ENCODE measurements at places on chromosomes 3 and 15.
A peak's percentile ranks its signal among the peaks of the same experiment; 100 is the strongest.

DNA sequence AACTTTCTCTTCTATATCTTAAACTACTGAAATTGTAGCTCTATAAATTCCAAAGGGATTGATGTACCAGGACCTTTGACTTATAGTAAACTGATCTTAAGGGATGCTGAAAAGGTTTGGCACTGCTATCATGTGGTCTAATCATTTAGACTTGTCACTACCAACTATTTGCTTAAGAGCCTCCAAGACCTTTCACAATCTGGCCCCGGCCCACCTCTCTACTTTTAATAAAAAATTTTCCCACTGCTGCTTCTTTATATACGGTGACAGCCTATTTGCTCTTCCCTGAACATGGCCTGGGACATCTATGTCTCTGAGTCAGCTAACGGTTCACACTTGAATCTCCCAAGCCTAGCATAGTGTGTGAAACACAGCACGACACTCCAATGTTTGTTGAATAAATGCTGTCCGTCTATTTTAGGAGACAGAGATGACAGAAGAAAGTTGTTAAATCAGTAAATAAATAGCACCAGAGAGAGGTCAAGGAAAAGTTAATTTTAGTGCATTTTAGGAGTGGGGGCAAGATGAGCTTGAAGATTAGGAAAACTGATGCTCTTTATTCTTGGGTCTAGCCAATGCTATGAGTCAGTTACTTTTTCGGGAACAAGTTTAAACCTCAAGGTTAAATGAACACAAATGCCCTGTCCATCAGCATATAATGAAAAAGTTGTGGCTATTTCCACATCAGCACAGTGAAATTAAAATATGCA is 212.9 kb downstream of the TIGIT start:
- peak; percentile 55 for DNase-seq

DNA sequence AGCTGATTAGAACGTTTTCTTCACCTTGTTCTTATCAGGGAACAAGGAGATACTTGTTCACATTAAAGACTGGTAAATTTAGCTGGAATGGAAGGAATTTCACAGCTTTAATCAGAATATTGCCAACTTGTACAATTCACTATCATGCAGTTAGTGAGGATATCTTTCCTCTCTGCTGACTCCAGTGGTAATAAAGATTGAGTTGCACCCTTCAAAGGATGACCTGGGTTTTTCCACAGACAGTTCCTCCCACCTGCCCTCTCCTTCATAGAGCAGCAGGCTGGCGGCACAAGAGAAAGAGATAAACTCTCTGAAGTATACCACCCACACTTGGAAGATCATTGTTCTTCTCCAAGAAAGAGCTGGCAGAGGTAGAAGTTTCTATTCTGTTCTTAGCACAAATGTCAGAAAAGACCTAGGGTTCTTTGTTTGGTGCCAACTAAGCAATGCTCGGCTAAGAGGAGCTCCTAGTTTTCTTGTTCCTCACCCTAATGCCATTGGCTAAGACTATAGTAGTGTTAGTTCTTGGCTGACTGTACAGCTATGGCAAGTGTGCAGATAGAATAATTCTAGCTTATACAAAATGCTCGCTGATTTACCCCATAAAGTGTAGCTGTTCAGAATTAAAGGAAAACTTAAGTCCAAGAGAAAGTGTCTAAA is 169.1 kb downstream of the CLSTN2 start:
- no peak for DNase-seq

DNA sequence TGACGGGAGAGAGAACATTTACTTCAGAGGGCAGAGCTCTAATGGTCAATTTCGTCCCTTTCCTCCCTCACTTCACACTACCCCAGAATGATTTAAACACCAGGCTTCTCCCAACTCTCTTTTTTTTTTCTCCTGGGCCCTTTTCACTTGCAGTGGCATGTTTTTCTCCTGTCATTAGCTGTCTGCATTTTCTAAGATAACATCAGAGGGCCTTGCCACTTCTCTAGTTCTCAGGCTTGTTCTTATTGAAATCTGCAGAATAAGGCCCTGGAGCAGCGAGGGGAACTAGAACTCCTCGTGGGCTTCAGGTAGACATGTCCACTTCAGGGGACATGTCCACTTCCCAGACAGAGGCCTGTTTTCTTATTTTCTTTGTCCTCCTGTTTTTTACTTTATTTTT is 514.4 kb upstream of the TBL1XR1 start:
- no peak for DNase-seq

GRCh38 chr3:72012363-72012762 is 227.4 kb upstream of the PROK2 start:
- no peak for DNase-seq

DNA sequence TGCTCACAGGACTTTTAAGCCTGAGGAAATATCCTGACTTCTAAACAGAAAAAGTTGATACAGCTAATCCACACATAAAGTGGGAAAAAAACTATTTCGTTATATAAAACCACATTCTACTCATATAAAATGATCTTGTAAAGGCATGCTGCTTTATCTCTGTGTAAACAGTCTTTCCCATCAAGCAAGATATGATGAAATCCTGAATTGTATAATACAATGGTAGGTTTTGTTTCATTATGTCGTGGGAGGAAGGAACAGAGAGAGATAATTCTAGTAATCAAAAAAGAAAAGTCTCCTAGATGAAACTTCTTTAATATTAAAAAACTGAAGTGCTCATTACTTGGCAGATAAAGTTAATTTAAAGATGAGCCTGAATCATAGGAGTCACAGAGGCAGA is 92.6 kb upstream of the SNTN start:
- DNase-seq, result no peak

Measured in GM04503 (cell line).